ENCODE measurements at places on chromosomes 12 and 14.

DNA sequence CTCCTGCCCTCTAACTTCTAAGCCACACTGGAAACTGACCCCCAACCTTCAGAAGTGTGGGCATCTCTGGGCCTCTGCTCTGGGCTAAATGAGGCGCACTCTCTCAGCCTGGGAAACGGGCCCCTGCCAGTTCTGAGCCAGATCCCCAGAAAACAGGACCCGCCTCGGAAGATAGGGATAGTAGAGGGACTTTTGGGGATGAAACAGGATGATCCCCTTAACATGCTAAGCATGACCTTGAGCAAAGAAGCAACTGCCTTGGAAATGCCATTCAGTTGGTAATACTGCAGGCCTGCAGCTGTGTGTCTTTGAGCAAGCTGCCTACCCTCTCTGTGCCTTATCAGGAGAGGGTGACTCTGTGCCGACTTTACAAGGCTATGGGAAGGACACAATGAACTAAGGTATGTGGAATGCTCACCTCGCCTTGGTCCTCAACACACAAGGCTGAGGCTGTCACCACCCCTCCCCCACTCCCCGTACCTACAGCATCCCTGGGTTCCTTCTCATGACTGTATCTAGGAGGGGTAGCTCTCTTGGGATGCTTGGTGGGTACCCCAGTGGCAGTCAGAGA lies 54.0 kb downstream of the NCOR2 start:
- DNase-seq: no peak

GRCh38 chr12:107600581-107601144 lies 84.9 kb upstream of the PWP1 start:
- no peak for DNase-seq

- DNase-seq: no peak
These were observed 316.6 kb downstream of the GLT1D1 start for GRCh38 chr12:129169928-129170327.

DNA sequence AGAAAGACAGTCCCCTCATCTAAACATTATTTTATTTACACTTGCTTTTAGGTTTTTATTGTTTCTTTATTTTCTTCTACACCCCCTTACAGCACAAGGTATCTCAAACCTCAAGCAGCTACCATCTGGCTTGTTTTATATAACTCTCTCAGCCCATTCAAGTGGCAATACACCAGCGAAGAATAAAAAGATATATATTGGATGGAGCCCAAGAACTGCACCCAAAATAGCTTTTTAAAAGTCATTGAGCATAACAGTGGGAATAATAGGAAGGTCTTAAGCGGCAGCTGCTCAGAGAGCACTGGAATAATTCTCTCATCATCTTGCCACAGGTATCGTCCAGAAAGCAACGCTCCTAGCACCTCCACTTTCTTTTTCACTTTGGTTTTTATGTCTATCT lies 322.5 kb downstream of the SYT1 start:
- DNase-seq: no peak

GRCh38 chr12:56129206-56129941 lies 1.3 kb downstream of the ESYT1 start:
- peak; percentile 82 for DNase-seq

DNA sequence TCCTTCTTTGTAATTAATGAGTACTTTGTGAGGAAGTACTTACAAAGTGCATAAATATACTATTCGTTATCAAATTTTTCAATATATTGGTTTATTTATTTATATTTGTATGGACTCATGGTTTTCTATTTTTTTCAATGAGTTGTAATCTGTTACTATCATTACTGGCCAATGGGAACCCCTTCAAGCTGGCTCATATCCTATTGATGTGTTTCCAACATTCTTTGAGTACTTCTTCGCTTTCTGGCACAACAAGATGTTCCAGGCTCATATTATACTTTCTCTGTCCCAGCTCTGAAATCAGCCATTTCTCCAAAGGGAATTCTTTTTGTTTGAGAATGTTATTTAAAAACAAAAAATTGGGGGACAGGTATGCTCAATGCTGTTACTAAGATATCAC lies 17.5 kb downstream of the YBX3 start:
- DNase-seq: no peak

GRCh38 chr12:122023339-122024131 lies 1.9 kb downstream of the BCL7A start:
- DNase-seq: no peak

DNA sequence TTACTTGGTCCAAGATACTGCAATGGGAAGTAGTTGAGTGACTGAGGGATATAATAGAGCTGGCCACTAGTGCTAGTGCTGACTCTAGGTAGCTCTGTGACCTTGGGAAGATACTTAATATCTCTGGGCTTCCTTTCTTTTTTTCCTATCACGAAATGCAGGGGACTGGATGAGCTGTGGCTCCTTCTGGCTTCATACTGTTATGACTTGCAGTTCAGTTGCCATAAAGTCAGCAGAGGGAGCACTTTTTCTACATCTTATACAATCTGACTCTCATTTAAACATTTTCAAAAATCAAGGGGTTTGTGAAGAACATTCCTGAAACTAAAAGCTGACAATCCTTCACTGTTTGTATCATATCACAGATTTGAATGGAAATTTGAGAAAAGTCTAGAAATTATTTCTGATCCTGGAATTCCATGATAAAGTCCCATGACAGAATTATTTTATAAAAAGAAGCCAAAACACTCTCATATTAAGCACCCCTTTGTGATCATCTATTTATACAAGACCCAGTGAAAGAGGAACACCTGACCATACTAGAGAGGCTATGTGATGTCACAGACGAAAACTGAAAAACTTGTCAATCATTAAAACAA lies 5.3 kb downstream of the BHLHE41 start:
- DNase-seq: peak; percentile 20

DNA sequence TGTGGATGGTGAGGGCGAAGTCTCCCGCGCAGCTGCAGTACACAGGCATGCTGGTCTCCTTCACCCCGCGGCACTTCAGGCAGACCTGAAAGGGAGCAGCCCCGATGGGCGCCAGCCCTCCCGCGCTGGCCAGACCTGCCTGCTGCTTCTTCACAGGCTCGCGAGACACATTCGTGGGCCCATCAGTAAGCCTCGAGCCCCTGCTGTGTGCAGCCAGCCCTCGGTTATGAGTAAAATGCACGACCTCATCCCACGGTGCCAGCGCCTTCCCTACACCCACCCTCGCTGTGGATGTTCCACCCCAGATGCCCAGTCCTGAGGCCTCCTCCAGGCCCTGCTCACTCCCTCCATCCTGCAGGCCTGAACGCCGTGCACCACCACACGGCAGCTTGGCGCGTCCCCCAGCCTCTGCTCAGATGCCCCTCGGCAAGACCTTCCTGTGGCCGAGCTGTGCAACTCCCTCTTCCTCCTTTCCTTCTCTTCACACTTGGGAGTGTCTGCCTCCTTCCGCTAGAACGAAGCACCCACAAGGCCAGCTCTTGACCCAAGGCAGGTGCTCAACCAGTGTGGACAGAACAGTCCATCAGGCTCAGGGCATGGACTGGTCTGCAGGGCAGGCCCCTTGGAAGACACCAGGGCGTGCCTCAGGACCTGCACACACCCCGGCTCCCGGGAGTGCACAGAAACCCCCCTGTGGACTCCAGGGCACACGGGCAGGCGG lies 6.5 kb downstream of the P2RX2 start:
- no peak for DNase-seq

- no peak for DNase-seq
These were observed 6.5 kb downstream of the PDE3A start for GRCh38 chr12:20374795-20375194.

DNA sequence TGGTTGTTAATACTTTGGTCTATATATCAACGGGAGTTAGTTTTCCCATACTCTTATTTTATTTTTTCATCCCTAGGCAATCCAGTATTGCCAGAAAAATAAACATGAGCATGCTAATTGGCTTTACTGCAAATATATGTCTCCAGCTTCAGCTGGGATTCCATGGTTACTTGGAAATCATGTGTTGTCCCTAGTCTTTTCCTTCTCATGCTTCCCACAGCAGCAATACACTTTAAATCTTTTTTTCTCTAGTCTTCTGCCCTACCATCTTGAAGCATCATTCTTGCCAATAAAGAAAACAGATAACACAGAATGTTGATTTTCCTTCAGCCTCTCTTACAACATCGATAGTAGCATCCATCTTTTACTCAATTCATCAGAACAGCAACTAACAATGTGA lies 60.2 kb downstream of the SLC2A13 start:
- DNase-seq: no peak

DNA sequence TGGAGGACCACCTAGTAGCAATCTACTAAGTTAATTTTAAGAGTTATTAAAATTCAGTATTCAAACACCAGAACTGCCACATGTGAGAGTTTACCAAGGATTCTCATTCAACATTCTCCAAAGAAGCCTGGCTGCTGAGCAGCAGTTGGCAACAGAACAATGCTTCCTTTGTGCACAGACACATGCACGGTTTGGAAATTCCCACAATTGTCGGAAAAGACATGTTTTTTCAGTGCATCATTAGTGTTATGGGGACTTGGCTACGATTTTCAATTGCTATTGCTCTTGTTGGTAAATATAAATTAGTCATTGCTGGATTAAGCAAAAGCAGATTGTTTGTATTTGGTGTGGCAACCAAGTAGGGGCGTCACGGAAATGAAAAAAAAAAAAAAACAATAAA lies 22.2 kb downstream of the ST8SIA1 start:
- no peak for DNase-seq

DNA sequence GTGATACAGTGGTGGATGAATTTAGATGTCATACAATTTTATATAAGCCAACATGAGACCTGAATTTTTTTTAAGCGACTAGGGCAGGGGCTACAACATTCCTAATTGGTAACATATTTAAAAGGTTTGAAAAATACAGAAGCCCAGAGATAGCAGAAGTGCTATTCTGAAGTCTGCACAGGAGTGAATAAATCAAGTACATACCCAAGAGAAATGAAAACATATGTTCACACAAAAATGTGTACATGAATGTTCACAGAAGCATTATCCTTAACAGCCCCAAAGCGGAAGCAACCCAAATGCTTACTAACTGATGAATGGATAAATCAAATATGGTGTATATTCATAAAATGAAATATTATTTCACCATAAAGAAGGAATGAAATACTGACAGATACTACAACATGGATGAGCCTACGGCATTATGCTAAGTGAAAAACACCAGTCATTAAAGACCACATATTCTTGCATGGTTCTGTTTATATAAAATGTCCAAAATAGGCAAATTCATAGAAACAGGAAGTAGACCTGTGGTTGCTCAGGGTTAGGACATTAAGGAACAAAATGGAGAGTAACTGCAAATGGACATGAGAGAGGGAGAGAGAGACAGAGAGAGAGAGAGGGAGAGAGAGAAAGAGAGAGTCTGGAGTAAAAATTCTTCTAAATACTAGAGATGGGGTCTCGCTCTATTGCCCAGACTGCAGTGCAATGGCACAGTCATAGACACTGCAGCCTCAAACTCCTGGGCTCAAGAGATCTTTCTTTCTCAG lies 28.0 kb upstream of the GXYLT1 start:
- DNase-seq: no peak

DNA sequence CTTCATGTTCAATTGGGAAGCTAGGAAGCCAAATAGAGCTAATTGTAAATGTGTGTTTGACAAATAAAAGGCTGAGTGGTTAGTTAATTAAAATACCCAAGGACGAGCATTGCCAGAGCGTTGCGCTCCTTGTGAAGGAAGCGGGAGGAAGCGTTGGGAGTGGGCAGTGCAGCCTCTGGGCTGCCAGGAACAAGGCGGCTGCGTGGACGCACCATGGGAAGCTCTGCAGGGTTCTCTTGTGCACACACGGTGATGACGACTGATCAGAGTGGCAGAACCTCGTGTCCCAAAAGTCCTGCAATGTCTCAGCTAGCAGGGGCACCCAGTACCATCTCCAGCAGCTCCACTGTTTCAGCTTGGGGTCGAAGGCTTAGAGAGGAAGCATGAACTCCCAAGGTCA lies 546.6 kb upstream of the TMEM132C start:
- no peak for DNase-seq

DNA sequence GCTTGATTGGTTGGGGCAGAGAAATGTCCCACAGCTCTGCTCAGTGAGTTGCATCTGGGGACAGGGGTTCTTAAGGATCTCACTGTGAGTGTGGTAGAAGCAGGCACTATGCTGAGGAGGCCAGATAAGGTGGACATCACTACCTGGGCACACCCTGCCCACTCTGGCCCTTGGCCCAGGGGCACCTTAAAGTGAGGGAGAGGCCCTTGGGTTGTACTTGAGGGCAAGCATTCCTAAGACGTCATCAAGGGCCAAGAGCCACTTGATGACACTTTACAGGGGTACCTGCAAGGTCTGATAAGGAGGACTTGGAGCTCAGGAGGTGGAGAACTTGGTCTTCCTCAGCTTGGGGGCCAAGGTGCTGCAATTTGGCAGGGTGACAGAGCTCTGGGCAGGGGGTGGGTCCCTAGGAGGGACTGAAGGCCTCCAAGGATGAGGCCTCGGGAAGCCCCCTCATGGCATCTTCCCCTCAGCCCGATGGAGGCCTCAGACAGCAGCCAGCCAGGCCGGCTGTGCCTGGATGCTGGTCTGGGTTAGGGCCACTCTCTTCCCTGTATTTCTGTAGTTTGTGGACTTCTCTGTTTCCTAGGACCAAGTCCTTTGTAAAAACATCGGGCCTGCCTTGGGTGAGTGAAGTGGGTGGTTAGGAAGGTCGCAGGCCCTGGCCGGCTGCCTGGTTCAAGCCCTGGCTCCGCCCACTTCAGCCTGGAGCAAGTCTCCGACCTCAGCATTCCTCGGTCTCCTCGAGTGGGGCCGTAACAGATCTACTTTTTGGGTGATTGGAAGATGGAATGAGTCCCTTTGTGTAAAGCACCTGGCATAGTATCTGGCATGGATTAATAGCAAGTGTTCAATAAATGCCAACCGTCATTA lies 24.8 kb downstream of the GPR68 start:
- DNase-seq: no peak

DNA sequence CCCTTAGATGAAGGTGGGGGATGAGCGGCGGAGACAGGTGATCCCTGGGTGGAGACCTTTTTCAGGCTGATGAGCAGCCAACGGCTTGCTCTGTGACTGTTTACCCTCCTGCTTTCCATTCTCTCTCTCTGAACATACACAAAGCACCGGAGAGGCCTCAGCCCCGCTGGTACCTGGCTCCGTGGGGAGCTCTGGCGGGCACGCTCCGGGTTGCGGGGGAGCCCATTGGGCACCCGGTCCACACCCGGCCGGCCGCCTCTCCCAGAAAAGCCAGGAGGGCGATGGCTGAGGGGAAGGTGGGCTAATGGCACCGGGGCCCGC lies 545 bp downstream of the SMARCC2 start:
- DNase-seq: peak; percentile 11

- no peak for DNase-seq
These were observed 31.2 kb upstream of the VPS33A start for GRCh38 chr12:122297494-122297893.
